Right lung (tissue), 10 donors: ENCODE measurements at places on chromosomes 4 and X.

DNA sequence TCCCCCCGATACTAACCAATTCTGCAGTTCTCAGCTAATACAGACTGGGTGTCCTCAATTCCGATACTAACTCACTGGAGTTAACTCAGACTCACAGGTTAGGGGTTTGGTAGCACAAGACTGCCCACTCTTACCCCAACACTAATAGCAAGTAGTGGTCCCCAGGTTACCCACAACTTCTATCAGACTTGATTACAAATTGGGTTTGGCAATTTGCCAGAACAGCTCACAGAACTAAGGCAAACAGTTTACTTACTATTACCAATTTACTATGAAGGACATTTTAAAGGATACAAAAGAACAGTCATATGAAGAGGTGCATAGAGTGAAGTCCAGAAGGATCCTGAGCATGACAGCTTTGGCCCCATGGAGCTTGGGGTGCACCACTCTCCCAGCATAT, 201.8 kb upstream of the VCX start:
- no peak for DNase-seq

DNA sequence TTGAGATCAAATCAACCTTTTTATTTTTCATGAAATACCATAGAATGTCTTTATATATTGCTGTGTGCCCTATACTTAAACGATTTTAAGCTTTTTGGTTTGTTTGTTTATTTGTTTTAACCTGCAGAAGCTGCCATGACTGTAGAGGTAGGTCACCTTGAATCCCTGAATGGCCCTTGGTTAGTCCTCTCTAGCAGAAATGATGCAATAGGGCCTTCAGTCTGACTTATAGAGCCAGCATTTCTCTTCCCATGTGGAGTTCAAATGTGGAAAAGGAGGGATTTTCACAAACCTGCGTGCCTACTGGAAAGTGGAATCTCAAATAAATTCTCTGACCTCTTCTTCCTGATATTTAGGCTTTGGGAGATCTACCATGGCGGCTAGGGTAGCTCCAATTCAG, 327.9 kb downstream of the MAPK10 start:
- DNase-seq = no peak

DNA sequence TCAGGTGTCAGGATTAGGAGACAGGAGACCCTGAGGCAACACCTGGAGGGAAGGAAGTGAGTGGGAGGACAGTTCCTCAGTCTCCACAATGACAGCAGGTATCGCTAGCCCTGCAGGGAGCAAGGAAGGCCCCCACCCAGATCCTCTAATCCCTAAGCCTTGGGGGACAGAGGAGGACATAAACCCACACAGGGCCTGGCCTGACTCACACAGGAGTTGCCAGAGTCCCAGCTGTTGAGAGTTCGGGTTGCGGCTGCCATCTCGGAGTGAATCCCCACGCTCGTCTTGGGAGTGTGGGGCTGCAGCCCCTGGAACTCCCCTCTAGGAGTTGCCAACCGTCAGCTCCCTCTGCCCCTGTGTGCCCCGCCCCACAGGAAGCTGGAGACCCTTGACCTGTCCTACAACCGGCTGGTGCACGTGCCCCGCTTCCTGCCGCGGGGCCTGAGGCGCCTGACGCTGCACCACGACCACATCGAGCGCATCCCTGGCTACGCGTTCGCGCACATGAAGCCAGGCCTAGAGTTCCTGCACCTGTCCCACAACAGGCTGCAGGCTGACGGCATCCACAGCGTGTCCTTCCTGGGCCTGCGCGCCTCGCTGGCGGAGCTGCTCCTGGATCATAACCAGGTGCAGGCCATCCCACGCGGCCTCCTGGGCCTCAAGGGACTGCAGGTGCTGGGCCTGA, 9.2 kb upstream of the BGN start:
- no peak for DNase-seq

- no peak for DNase-seq
Measured at GRCh38 chrX:1212532-1212931, at the start of gene CRLF2. Gene CRLF2 (minus strand): TSS chrX:1212649. CDS start chrX:1212634, 15 bp downstream.

DNA sequence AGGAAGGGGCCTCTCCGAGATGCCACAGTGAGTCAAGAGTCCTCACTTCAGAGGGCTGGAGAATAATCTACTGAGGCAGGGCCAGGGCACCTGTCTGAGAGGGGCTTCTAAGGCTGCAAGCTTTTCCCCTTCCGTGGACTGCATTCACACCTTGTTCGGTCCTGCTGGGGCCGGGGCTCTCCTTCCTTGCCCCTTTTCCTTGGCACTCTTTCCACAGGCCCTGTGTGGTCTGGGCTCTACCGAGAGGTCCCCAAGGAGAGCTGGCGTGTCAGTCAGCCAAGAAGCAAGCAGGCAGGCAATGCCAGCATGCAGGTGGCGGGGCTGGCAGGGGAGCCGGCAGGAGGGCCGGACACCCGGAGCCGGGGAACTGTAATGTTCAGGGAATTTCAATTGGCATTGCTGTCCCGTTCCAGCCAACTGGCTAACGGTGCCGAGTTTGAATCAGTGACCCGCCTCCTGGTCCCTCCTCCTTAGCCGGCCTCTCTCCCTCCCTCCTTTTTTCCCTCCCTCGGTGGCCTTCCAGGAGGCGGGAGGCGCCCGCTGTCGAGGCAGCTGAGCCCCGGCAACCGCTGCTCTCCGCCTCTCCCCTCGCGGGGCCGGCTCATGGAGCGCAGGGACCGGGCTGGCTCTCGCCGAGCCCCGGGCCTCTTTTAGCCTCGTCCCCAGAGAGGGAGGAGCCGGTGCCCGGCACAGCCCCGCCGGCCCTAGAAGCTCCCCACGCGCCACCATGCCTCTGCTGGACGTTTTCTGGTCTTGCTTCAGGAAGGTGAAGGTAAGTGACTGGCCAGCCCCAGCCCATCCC, at the start of gene STARD8:
STARD8 (plus strand) TSS at position 511 of the 802 bp plus-strand sequence; CDS start at position 728, 217 bp downstream.
- DNase-seq = no peak

DNA sequence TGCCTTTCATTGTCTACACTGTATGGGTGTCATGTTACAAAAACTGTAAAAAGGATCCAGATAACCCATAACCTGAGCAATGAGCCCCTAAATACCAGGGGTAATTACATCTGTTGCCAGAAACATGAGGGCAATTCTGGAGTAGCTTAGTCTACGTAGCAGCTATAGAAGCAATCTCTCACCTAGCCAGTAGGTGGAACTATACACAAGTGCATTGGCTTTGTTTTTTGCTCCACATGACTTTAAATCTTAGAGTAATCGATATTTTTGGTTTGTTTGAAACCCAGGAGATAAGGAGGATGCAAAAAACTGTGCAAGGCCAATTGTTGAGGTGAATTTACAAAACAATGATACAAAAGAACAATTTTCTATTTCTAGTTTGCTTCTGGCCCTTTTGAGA, 57.5 kb downstream of the GPR82 start:
- DNase-seq = no peak

GRCh38 chr4:82947498-82947897, 47.0 kb downstream of the THAP9 start:
- no peak for DNase-seq

- no peak for DNase-seq
Measured at GRCh38 chr4:139301821-139302611, at the start of gene NDUFC1. Gene NDUFC1 (minus strand): TSS chr4:139302477. CDS start chr4:139295798, 6,679 bp downstream.

DNA sequence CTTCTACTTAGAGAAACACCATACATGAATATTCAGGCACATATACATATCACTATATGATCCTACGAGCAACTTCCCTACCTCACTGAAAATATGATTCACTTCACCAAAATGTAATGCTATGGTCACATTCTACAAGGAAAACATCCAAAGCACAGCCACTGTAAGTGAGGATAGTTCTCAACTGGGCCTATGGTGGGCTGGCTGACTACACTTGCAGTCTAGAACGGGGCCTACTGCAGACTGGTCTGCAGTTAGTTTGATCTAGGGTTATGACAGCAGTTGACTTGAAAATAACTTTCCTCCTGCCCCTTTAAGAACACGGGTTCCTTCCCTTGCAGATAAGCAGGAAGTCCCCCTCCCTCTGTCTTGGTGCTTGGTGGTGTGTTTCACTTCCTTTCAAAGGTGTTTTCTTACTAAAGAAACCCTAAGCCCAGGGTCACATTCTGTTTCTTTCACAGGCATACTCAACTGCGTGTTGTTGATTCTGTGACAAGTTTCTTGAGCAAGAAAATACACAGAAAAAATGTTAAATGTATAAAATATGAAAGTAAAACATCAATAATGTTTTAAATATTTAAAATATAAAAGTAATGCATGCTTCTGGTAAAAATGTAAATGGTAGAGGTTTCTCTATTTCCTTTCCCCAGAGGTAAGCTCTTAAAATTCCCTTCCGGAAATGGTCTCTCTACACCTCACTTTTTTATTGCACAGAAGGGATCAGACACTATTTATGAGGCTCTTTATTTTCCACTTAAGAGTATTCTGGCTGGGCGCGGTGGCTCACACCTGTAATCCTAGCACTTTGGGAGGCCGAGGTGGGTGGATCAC, 18.0 kb upstream of the TMSB4X start:
- no peak for DNase-seq

GRCh38 chrX:9310616-9311015, 154.2 kb upstream of the TBL1X start:
- DNase-seq = no peak

GRCh38 chr4:52202251-52202779, 151.2 kb downstream of the SPATA18 start:
- no peak for DNase-seq

GRCh38 chrX:149371986-149372385, 133.1 kb downstream of the IDS start:
- DNase-seq = no peak

DNA sequence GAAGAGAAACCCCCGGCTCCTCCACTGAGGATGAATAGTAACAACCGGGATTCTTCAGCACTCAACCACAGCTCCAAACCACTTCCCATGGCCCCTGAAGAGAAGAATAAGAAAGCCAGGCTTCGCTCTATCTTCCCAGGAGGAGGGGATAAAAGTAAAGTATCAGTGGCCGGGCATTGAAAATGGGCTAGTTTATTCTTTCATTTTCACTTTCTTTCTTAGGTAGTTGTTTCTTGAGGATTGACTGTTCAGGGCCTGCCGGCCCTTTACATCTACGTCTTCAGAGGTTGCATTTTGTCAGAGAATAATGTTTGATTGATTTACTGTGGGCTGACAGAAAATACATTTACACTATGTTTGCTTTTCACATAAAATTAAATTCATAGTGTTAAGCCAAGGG, 27.1 kb downstream of the PAK3 start:
- no peak for DNase-seq

- DNase-seq = no peak
Measured at GRCh38 chr4:8582941-8583654, 2.9 kb downstream of the GPR78 start.

DNA sequence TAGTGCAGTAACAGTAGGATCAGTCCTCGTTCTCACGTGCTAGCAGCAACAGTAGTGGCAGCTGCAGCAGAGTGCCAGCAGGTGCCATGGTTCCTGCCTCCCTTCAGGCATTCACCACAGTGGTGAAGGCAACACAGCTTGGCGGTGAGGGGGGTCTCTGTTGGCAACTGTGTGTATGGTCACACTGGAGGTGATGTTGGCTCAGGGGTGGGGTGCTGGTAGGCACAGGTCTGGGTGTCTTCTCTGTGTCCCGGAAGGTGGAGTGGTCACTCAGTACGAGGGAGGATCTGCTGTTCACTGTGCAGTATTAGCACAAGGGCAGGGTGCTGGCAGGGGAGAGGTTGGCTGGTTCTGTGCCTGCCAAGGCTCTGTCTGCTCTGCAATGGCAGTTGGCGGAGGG, 671.8 kb downstream of the CCSER1 start:
- DNase-seq = no peak

DNA sequence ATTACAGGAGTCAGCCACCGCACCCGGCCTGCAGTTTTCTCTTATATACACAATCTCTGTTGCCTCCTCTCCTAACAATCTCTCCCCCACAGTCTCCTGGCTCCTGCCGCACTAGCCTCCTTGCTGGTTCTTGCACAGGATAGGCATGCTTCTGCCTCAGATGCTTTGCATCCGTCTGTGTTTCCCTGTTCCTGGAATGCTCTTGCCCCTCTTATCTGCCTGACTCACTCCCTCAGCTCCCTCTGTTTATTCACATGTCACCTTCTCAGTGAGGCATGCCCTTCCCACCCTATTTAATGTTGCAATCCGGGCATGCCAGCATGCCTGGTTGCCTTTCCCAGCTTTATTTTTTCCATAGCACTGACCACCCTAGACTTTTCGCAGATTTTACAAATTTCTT, 161.9 kb downstream of the PHF8 start:
- no peak for DNase-seq

- no peak for DNase-seq
Measured at GRCh38 chr4:145732001-145732815, 52.3 kb downstream of the C4orf51 start.

DNA sequence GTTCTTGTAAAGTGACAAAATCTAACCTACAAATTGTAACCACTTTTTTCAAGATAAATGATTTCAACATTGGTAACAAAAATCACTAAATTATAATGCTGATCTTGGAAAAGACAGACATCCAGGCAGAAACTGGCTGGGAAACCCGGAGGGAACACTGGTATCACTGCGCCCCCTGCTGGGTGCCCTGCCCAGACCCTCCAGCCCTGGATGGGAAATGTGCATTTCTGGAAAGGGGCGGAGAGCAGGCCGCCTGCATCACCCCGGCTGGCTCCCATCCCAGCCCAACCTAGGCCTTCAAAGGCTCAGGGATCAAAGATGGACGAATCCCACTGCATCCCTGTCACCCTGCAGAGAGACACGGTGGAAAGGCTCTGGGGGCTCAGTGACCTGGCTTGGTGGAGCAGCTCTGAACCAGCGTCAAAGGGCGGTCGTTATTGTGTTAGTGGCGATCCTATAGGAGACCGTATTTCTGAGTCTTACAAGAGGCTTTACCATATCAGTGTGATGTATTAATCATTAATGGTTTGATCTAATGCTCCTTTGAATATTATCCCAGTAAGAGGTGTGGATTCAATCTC, 37.3 kb downstream of the ACOX3 start:
- peak; percentile 68 for DNase-seq

- DNase-seq = no peak
Measured at GRCh38 chr4:1260418-1261106, 11.6 kb upstream of the CTBP1 start.

DNA sequence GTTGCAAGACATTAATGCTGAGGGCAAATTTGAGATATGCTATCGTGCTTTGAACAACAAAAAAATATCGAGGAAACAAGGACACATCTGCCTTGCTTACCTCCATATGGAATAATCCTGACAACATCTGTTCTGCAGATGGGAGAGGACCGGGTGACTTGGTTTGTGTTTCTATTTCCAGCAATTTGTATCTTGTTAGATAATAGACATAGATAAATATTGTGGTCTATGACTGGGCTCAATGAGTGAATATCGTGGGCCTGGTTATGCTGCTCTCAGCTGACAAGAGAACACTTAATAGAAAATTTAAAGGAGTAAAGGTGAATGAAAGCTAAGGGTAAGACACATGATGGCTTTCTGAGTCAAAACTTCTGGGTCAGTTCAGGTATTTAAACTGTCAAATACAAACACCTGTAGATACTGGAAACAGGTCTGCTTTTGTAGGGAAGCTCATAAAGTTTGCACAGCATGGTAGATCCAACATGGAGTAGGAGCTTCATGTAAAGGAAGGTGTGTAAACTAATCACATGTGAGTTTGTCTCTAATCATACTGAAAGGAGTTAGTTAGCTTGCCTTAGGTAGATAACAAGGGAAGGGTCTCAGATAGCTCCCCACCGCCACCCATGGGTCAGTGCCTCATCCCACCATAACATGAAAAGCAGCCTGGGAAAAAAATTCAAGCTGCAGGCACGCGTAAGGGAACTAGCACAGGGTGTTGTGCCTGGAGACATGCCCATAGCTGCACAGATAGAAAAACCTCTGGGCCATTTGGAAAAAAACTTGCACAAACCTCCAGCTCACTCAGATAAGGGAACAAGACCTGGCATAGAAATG, 904.1 kb upstream of the EPHA5 start:
- DNase-seq = no peak
